ENCODE measurements at places on chromosomes 7 and 10.

DNA sequence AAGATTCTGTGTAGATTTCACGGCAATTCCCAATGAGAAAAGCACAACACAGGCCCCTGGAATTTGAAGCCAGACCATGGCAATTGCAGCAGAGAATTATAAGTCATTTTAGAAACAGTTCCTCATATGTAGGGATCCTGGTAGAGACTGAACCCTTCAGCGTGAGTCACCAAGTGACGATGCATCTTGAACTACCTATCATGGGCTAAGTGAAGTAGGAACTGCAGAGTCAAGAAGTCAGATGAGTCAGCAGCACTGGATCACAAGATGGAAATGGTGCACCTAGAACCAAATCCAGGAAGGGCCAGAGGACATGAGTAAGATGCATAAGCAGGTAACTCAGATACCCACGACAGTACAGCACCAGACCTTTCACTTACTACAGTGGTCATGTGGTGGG lies 140.0 kb upstream of the TPK1 start:
- DNase-seq = no peak

- no peak for DNase-seq
Measured at GRCh38 chr7:122487131-122487530, 182.6 kb upstream of the FEZF1 start.

- DNase-seq = no peak
Measured at GRCh38 chr10:118901906-118902305, 127.6 kb upstream of the NANOS1 start.

GRCh38 chr7:57414415-57414814 lies 35.6 kb upstream of the ZNF716 start:
- DNase-seq = no peak

- DNase-seq = no peak
Measured at GRCh38 chr7:29156907-29157452, 10.6 kb upstream of the CPVL start.

- no peak for DNase-seq
Measured at GRCh38 chr10:59085711-59086502, 90.5 kb upstream of the PHYHIPL start.

- no peak for DNase-seq
Measured at GRCh38 chr7:150754951-150755350, 17.7 kb downstream of the GIMAP5 start.

DNA sequence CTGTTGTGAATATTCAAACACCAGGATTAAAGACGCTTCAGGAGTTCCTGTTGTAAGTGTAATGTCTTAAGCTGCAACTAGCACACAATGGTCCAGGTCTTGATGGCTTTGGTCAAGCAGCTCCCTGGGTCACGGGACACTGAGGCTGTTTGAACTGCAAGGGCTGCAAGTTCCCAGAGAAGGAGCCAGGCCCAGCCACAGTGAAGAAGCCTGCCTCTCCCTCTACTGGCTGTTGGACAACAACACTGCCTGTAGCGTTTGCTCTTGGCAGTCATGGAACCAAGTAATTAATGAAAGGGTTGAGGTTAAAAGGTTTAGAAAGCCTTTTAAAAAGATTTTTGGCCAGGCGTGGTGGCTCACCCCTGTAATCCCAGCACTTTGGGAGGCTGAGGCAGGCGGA lies 31.9 kb upstream of the GUSB start:
- DNase-seq = peak; percentile 75

GRCh38 chr10:63920926-63921325 lies 399.7 kb downstream of the REEP3 start:
- no peak for DNase-seq

DNA sequence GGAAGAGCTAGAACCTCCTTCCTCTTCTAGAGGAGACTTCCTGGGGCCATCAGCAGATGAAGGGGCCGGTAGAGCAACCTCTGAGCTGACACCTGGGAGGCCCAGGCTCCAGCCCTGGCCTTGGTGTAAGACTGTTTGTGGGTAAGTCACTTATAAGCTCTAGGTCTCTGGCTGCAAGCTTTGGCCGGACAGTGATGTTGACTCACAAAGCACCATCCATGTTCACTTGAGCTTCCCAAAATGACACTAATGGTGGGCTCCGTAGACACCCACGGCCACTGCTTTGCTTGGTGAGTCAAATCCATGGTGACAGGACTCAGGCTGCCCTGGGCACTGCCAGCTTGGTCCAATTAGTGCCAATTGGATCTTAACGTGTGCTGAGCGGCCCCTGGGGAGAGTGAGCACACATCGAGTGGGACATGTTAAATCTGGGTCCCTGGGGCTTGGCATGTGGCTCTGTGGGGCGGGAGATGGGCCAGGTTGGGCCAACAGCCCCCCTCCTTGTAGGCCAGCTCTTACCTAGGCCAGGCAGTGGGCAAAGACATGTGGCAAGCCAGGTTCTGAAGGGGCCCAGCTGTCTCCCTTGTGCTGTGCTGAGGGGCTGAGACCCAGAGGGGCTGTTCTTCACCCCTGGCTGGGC lies 16.7 kb downstream of the NEURL1 start:
- DNase-seq = no peak

DNA sequence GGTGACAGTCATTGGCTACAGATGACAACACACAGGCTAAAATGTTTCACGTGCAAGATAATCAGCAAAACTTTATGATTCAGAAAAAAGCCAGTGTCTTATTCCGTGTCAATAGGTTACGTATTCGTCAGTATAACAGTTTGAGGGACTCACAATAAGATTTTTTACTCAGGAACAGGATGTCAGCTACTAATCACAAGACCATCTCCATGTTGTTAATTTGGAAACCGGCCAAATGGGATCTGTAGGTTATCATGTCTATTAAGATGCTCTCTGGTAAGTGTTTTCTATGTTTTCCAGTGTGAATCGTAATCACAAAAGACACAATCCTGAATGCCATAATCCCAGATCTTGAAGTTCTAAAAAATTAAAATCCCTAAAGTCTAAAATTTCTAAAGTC lies 197.3 kb downstream of the ETV1 start:
- DNase-seq = no peak

DNA sequence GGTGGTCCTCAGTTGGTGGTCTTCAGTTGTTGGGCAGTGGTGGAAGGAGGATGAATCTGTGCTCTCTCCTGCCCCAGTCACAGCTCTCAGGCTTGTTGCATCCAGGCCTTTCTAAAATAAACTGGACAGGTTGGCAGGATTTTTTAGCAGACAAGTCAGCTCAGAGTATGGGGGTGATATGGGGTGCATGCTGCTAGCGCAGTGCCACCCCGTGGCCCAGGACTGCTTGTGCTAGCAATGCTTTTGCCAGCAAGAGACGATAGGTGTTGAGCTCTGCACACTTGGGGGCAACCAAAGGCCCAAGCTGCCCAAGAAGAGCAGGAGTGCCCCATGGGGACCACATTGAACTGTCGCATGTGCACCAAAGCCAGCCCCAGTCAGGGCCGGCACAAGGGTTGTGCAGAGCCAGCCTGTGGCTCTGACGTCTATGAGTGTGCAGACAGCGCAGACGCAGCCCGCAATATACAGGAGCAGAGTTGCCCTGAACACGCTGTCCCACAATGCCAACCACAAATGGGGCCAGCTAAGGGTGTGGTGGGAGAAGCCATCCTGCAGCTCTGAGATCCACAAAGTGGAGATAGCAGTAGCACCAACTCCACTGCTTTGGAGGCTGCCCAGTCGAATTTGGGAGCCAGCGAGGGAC lies 49.8 kb upstream of the PDSS1 start:
- DNase-seq = no peak

DNA sequence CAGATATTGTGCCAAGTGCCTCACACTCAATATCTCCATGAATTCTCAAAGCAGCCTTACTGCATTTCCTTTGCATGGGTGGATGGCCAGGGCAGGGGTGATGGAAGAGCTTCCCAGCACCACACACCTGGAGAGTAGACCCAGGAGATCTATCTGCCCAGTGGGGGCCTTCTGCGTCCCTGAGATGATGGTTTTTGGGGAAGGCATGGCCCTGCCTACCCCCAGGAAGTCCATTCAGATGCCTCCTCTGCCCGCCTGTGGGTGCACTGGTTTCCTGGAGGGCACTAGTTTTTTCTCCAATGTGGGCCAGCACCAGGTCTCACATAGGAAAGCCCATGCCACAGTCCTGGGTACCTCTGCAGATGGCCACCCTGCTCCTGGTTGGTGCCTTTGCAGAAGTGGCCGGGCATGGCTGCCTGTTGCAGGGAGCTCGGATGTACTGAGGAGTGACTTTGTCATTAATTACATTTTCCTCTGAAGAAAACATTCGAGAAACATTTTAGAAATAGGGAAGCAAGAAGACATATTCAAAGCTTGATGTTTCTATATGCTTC lies 28.2 kb upstream of the ZNF488 start:
- DNase-seq = no peak

DNA sequence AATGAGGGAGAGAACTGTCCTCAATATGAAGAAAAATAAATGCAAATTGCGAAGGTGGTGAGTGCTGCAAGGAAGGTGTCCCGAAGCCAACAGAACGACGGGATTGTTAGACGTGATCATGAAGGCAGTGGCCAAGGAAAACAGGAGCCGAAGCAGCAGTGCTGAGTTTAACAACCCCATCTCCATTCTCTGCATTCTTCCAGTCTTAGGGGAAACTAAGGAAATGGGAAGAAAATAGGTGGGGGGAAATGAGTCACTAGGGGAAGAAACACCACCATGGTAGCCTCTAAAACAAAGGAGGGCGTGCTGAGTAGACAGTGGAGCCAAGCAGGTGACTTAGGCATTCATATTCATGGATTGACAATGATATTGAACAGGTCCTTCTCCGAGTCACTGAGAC lies 192.2 kb upstream of the AKR1E2 start:
- DNase-seq = no peak

DNA sequence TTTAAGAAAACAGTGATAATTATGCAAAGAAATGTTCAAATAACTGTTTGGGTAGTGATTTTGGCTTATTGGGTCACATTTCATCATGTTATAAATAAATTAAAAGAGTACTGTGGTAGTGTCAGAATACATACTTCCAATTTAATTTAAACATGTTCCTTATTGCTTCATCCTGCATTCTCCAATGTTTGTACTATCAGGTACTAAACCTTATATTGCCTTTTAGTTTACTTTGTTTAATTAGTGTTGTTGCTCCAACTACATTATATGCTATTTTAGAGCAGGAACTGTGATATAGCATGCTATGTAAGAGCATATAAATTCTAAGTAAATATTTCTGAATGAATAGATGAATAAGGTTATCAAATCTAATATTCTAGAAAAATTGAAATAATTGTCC lies 40.9 kb downstream of the VTI1A start:
- DNase-seq = no peak

- DNase-seq = no peak
Measured at GRCh38 chr10:8596929-8597472, 542.5 kb downstream of the GATA3 start.

DNA sequence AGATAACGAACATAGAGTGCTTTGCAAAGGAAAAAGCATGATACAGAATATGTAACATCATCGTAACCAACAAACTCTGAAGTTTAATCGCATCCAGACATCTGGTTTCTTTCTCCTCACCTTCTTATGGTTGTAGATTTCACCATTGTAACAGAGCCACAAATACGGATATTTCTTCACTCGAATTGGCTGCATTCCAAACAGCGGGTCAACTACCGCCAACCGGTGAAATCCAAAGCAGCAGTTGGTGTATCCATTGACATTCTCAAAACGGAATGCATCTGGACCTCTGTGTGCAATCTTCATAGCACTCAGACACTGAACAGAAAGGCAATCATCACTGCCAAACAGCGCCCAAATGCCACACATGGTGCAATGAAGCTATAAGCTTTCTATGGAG lies 3.4 kb downstream of the ASNS start:
- no peak for DNase-seq

- DNase-seq = no peak
Measured at GRCh38 chr7:130426564-130426963, 14.3 kb downstream of the CEP41 start.

- DNase-seq = no peak
Measured at GRCh38 chr10:29132551-29133111, 156.2 kb upstream of the LYZL1 start.

- no peak for DNase-seq
Measured at GRCh38 chr7:51031216-51031615, 248.5 kb upstream of the GRB10 start.

- DNase-seq = no peak
Measured at GRCh38 chr7:30172451-30172850, 37.7 kb downstream of the MTURN start.

GRCh38 chr7:112136271-112137008 lies 69.8 kb downstream of the DOCK4 start:
- DNase-seq = no peak

- DNase-seq = no peak
Measured at GRCh38 chr10:130360826-130361311, 224.7 kb downstream of the GLRX3 start.

GRCh38 chr7:1156782-1157535 lies 3.0 kb downstream of the ZFAND2A start:
- no peak for DNase-seq

DNA sequence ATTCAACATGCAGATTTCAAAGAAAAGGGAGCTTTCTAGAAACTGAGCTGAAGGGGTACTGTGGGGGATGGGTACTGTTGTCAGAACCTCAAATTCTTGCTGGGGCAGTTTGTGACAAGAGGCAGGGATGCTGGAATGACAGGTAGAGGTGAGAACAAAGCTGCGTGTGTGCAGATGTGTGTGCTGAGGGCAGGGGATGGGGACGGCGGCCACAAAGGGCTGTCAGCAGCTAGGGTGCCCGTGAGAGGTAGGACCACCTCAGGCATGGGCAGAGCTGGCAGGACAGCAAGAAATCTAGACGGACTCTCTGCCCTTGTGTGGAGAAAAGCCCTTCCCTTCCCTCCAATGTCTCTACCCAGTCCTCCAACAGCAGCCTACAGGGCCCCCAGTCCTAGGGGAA lies 14.4 kb upstream of the BAZ1B start:
- no peak for DNase-seq

DNA sequence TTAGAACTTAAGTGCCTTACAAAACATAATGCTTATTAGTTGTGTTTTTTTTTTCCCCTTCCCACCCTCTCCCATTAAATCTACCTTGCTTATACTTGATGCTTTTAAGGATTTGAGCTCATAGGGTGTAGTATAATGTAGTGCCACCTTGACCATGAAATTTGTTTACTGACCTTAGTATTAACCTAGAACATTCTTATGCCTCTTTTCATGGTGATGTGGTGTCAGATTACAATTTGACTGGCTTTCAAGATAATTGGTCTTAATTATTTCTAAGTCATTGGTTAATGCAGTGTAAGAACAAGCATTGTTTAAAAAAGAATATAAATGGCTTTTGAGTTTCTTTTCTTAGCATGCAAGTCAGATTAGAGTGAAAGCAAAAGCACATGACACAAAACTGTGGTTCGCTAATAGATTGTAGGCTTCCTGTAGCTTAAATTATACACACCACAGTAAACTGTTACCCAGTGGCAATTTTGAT lies 61.8 kb downstream of the ADD3 start:
- no peak for DNase-seq
